ENCODE measurements at places on chromosomes 6 and 20.

DNA sequence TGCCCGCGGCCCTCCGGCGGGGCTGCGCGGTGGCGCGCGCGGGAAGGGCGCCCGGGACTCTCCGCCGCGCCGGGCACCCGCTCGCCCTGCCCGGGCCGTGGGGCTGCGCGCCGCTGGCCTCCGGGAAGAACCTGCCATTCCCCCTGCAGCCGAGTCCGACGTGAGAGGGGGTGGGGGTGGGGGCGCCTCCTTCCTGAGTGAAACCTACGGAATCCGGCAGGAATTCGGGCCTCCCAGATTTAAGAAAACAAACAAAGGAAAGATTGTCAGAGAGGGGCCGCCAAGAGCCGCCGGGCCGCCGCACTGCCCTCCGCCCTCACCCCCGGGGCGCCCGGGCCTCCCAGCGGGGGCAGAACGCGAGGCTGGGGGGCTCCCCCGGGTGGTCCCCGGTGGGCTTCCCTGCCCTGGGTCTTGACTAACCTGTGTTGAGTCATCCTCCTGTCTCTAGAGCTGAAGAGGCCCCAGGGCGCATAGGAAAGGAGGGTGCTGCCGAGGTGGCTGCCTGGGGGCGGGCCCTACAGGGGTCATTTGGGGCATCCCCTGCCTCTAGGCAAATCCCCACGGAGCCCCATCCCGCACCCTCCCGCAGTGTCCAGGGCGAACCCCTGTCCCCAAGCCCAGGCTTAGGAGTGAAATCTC, 42.2 kb upstream of the FOXP4 start:
- peak; percentile 32 for DNase-seq

DNA sequence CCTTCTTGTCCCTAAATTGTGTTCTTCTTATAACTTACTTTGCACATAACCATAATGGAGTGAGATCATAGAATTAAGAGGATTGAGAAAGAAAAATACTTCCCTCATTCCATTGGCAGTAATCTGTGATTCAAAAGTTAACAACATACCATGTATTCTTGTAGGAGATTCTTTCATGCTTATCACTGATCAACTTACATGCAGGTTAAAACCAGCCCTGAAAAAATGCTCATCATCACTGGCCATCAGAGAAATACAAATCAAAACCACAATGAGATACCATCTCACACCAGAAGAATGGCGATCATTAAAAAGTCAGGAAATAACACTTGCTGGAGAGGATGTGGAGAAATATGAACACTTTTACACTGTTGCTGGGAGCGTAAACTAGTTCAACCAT, 36.5 kb upstream of the GFRAL start:
- DNase-seq = no peak

DNA sequence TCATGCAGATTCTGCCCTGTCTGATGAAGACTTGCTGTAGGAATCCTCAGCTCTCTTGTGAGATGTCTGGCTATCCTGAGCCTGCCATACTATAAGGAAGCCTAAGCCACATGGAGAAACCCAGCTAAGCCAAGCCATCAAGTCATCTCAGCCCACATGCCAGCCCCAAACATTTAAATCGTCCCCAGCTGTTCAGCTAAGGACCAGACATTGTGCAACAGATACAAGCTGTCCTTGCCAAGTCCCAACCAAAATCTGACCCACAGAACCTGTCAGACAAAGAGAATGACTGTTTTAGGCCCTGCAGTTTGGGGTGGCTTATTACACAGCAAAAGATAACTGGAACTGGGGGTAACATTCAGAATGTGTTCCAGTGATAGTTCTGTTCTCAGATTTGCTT, 36.8 kb upstream of the FOXC1 start:
- DNase-seq = no peak

DNA sequence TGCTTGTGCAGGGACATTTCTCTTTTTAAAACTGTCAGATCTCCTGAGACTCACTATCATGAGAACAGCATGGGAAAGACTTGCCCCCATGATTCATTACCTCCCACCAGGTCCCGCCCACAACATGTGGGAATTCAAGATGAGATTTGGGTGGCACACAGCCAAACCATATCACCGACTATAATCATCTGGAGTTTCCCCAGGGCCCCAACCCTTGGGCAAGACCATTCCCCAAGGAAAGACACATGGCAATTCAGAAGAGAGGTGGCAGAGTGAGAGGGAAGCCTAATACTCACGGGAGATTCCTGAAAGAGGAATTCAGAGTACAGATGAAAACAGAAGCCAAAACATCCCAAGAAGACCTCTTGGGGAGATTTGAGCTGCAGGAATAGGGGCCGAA, 291.0 kb upstream of the PLCB4 start:
- no peak for DNase-seq
